ENCODE measurements at places on chromosomes 2 and 18.
A peak's percentile ranks its signal among the peaks of the same experiment; 100 is the strongest.

DNA sequence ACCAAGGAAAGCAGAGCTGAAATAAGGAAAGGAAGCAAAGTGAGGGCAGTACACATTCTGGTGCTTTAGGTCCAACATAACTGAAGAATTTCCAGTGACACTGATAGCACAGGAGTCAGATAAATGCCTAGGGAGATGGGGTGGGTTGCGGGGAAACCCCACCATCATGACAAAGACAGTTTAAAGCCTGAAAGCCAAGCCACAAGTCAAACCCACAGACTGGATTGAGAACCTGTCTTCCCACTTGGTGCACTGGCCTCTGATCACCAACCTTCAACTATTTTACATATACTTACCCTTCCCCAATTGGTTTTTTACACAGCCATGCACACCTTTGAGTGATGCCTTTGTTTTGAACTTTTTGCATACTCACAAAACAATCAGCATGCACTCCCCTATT lies 22.2 kb upstream of the PDK1 start:
- peaks cover 4% of the 10 kb centered on the region for H3K4me1 ChIP-seq
- no peaks in the 10 kb centered on the region for H3K27me3 ChIP-seq
- peaks cover 41% of the 10 kb centered on the region for H3K36me3 ChIP-seq
- peak; percentile 53 for ATAC-seq

DNA sequence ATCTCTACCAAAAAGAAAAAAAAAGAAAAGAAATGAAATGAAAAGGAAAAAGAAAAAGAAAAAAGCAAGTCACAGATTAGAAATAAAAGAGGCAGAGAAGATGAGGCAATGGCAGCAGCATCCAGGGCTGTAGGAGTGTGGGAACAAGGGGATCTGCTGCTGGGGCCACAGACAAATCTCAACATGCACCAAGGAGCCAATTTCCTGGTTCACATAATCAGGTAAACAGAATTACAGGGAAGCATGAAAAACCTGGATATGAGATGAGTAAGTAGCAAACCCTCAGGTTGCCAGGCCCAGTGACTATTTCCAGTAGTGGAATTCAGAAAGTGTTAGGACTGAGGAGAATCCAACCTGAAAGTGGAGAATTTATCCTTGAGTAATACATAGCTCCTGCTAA lies 77.4 kb upstream of the ARHGAP28 start:
- no peak overlapping the region for H3K27ac ChIP-seq
- no peak for ATAC-seq
- H3K4me3 ChIP-seq, result no peak overlapping the region
- no peaks in the 10 kb centered on the region for H3K27me3 ChIP-seq
- H3K4me1 ChIP-seq, result no peaks in the 10 kb centered on the region
- no peaks in the 10 kb centered on the region for H3K36me3 ChIP-seq

GRCh38 chr2:123091471-123091870 lies 933.6 kb upstream of the CNTNAP5 start:
- H3K27ac ChIP-seq, result no peak overlapping the region
- no peaks in the 10 kb centered on the region for H3K27me3 ChIP-seq
- H3K36me3 ChIP-seq, result no peaks in the 10 kb centered on the region
- no peak for ATAC-seq

DNA sequence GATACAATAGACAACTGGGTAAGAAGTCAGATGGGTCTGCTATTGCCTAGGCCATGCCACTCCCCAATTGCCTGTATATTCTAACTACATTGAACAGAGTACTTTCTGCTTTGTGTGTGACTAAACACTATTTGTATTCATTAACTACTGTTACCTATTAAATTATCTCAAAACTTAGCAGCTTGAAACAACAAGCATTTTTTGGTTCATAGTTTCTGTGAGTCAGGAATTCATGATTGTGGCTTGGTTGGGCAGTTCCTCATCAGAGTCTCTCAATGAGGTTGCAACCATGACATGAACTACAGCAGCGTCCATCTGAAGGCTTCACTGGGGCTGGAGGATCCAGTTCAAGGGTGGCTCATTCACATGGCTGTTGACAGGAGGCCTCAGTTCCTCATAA lies 205.7 kb downstream of the EN1 start:
- ATAC-seq, result no peak
- H3K4me1 ChIP-seq, result no peaks in the 10 kb centered on the region
- no peaks in the 10 kb centered on the region for H3K36me3 ChIP-seq
- peaks cover 8% of the 10 kb centered on the region for H3K27me3 ChIP-seq
- no peak overlapping the region for H3K4me3 ChIP-seq
- no peak overlapping the region for H3K27ac ChIP-seq

- no peak overlapping the region for H3K4me3 ChIP-seq
- H3K36me3 ChIP-seq, result no peaks in the 10 kb centered on the region
- H3K27me3 ChIP-seq, result peaks cover 12% of the 10 kb centered on the region
- no peaks in the 10 kb centered on the region for H3K4me1 ChIP-seq
Measured at GRCh38 chr2:176872406-176872805, 340.2 kb upstream of the HNRNPA3 start.

DNA sequence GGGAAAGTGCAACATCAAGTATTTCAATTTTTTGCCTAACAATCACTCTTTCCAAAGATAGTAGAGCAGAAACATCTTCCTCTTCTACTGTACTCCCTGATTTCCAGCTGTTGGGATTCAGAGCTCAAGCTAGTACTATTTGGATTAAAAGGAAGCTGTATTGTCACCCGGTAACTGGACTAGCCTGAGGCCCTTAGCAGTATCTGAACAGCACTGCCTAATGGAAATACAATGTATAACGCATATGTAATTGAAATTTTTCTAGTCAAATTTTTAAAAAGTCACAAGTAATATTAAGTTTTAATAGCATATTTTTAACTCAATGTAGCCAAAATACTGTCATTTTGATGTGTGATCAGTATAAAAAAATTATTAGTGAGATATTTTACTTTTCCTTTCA lies 86.2 kb downstream of the COX7A2L start:
- H3K27ac ChIP-seq, result peak overlapping the region; percentile 5
- no peaks in the 10 kb centered on the region for H3K4me1 ChIP-seq
- H3K36me3 ChIP-seq, result peaks cover 75% of the 10 kb centered on the region
